ENCODE measurements at places on chromosomes 6 and 20.

DNA sequence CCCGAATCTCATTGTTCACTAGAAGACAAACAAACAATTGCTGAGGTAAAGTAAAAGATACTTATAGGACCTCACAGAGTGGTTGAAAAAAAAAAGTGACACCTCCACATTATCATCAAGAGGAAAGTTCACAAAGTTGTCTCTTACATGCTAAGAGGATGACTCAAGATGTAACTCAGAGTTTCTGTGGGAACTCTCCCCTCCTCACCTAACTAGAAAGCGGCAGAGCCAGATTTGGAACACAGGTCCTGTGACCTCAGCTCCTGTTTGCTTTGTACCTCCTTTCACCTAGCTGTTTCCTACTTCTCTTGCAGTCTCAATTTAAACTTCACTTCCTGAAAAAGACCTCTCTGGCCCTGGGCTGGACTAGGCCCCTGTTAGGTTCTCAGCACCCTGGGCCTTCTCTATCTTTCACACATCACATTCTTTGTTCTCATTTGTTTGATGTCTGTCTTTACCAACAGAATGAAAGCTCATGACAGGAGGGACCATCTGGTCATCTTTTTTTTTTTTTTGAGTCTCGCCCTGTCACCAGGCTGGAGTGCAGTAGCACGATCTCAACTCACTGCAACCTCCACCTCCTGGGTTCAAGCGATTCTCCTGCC lies 60.8 kb downstream of the CD24 start:
- DNase-seq: peak; percentile 92

DNA sequence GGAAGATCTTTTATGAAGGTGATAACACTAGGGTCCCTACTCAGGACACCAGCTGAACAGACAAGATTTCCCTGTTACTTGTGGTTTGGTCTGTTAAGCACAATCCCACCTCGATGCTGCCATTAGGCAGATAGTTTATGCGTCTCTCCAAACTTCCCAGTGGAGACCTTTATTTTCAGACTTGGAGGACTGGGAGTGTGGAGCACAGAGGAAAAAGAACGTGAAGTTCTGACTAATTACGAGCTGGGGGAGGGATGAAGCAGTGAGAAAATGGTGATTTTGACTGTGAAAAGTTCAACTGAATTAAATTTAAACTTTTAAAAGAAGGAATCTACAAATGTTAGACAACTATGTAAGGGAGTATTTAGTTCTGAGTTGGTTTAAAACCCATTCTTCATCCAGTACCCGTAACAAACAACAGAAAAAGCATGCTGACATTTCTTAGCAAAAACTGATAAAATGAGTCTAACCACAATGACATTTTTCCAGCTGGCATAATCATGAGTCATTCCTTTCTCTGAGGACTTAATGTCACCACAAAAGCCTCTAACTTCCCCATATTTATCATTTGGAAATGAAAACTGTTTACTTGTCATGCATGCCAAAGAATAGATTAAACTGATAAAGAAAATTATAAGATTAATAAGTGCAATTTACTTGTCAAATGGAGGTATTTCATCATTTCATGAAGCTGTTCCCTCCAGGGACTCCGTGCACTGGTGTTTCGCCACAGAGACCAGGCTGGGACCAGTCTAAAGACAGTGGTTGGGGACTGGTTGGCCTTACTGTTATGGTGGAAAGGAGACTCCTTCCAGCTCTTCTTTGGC lies 113.3 kb upstream of the SSTR4 start:
- peak; percentile 62 for DNase-seq

DNA sequence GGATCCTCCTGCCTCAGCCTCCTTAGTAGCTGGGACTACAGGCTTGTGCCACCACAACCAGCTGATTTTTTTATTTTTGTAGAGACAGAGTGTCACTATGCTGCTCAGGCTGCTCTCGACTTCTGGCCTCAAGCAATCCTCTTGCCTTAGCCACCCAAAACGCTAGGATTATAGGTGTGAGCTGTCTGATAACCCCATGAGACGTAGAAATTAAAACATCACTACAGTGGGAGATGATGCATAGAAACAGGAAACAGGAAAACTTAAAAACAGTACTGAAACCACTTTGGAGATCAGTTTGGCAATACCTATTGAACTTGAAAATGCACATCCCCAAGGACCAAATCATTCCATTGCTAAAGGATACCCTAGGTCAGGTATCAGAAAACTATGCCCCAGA lies 10.8 kb downstream of the SENP6 start:
- no peak for DNase-seq

DNA sequence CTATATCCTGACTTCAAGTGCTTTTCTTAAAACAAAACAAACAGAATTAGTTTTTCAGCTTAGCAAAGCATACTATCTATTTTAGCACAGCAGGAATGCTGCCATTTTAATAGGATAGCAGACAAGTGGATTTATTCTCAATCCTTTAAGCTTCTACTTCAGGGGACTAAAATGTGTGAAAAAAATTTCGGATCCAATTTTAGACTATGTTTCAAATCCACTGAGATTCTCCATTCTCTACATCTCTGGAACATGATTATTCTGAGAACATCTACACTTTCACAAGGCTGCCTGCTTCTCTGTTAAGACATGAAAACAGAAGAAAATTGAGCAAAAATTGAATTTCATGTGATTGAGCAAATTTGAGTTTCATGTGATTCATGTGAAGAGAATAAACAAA lies 1321.3 kb downstream of the HACE1 start:
- no peak for DNase-seq

DNA sequence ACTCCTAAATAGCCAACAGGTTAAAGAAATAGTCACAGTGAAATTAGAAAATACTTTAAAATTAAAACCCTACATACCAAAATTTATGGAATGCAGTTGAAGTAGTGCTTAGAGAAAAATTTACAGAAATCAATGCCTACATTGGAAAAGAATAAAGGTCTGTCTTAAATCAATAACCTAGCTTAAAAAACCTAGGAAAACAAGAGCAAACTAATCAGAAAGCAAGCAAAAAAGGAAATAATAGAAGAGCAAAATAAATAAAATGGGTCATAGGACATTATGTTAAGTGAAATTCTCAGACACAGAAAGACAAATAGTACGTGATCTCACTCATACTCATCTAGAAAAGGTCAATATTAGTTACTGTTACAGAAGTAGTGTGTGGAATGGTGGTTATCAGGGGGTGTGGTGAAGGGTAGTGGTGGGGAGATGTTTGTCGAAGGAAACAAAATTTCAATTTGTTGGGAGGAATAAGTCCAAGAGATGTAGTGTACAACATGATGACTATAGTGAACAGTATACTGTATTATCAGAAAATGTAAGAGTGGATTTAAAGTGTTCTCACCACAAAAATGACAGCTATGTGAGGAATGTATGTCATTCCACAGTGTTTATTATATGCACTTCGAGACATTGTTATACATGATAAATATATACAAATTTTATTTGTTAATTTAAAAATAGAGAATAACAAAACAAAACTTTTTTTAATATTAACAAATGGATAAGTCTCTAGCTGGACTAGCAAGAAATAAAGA lies 423.6 kb downstream of the CDH26 start:
- no peak for DNase-seq

- peak; percentile 76 for DNase-seq
Observed at GRCh38 chr6:16332175-16332542, 93.8 kb downstream of the GMPR start.

GRCh38 chr6:154491567-154492470 lies 18.7 kb downstream of the CNKSR3 start:
- no peak for DNase-seq

DNA sequence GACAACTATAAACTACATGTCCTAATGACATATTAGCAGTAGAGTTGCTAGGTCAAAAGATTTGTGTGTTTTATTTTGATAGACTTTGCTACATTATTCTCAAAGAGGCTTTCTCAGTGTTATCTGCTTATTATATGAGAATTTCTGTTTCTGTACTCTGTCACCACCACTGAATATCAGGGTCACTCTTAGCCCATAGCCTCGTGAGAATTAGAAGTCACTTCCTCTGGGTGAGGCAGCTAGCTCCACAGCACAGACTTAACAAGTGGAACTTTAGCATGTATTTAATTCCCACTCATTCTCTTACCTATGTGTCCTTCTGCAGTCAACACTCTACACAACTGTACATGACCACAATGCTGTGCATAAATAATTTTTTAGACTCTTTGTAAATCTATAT lies 6.7 kb downstream of the PHACTR2 start:
- no peak for DNase-seq

DNA sequence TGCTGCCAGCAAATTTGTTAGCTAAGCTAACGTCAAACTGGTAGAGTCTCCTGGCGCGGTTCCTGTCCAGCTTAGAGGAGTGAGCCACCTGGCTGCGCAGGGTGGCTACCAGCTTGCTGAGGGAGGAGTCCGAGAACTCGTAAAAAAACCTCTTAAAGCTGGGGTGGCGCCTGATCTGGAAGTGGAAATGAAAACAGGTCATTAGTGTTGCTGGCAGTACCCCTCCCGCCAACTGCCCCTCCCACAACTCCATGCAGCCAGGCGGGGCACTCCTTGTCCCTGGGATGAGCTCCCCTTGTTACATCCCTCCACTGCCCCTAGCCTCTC lies 17.3 kb downstream of the BNIP5 start:
- no peak for DNase-seq

DNA sequence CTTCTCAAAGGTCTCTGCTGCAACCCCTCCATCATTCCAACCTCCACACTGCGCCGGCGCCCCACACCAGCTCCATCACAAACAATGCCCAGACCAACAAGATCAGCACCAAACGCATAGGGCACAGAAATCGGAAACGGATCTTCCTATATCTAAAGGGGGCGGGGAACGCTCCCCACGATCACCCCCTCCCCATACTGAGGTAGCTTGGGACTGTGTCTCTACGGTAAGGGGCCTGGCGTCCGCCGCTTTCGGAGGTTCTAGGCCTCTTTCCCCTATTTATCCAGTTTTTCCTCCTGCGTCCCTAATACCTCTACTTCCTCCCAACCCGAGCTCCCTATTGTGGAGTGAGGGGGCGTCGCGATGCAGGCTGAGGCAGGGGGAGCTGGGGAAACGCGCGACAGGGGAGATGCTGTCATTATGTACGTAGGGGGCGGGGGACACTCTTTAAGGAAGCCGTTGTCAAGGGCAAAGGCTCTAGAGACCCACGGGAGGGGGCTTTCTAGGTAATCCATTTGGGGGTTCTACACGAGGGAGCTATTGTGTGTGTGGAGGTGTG lies 909 bp downstream of the DNAAF9 start:
- DNase-seq: no peak

- no peak for DNase-seq
Observed at GRCh38 chr6:166464068-166465002, 81.6 kb upstream of the MPC1 start.

DNA sequence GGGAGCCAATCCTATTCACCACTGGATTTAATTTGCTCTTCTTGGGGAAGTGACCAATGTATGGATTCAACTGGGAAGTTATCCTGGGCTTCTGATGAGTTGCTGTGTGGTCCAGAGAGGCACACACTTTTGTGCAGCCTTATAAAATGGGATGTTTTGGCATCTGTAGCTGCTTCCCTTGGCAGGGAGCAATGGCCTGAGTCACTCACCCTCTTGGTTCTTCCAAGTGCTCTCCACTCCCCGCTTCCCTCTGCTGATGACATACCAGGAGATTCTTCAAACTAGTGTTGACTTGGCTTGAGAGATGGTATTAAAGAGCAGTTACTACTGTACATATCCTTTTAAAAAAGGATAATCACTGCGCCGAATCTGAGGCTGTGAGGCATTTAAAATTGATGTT lies 105.8 kb downstream of the JARID2 start:
- DNase-seq: peak; percentile 42

DNA sequence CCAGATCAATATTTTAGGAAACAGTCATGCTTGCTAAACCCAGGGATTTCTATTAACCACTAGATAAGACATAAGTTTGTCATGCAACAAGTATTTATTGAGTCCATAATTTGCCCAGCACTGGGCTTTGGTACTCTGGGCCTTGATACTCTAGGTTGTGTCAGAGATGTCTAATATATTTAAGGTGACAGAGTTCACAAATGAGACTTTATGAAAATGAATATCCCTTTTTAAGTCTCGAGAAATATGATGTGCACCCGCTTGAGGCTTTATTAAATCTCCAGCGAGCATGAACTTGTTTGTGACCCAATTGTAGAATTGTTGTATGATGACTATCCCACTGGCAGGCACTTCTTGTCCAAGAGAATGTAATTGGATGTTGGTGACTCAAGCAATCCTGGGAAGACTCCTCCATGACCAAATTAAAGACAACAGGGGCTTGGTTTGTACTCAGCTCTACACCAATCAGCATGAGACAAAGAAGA lies 109.2 kb downstream of the ESR1 start:
- peak; percentile 10 for DNase-seq

- DNase-seq: peak; percentile 58
Observed at GRCh38 chr20:62238569-62239277, 402 bp downstream of the OSBPL2 start.

GRCh38 chr6:21582651-21583050 lies 10.9 kb upstream of the SOX4 start:
- peak; percentile 28 for DNase-seq

DNA sequence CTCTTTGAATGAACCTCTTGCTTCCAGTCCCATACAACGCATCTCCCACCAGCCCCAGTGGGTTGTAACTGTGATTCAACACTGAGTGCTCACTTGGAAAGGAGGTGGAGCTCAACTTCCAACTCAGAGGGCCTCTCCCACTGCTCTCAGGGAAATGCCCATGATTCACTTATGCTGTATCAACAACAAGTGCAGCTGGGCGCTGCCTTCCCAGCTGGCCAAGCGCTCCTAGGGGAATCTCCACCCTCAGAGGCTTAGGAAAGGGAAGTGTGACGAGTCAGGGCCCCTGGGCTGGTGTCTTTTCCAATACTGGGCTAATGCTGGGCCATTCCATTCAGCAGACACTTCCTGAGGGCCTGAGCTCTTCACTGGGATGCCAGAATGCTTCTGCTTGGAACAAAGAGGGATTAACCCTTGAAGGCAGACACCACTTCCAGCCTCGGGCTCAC lies 8.1 kb upstream of the OCSTAMP start:
- peak; percentile 96 for DNase-seq

GRCh38 chr6:164507206-164507940 lies 802.0 kb downstream of the C6orf118 start:
- DNase-seq: peak; percentile 62

DNA sequence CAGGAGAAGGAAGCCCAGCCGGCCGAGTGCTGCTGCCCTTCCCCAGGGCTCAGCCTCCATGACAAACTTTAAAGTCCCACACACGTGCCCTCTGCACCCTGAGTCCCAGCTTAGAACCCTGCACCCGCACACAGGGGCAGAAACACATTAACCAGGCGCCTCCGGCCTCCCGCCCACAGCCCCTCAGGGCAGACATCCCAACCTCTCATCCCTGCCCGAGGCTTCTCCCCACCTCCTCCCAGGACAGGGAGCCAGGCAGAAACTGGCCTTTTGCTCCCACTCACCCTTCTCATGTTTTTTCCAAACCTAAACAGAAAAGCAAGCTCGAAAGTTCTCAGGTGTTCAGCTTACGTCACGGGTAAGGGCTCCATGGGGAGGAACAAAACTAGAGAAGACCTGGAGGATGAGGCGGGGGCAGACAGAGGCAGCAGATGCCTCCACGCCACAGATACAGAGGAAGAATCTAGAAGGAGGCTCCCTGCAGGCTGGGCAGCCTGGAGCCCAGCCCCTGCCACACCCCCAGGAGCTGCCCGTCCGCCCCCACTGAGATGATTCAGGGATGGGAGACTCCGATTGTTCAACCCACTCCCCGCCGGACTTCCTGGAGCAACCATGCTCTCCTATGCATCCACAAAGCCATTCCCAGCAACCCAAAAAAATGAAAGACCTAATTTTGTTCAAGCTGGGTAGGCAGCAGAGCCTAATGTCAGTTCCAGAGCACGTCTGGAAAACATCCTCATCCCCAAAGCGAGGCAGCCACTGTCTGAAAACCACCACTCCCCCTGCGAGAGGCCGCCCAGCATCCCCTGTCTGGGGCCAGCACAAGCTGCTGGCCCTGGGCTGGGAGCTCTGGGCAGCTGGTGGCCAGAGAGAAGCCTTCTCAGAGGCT lies 8.8 kb downstream of the KCNQ2 start:
- DNase-seq: peak; percentile 10
